ENCODE measurements at places on chromosomes 5 and 9.

GRCh38 chr5:123441408-123441807 is 18.2 kb upstream of the CEP120 start:
- no peak for DNase-seq

- no peak for DNase-seq
Observed at GRCh38 chr5:13739479-13739878, 205.0 kb downstream of the DNAH5 start.

DNA sequence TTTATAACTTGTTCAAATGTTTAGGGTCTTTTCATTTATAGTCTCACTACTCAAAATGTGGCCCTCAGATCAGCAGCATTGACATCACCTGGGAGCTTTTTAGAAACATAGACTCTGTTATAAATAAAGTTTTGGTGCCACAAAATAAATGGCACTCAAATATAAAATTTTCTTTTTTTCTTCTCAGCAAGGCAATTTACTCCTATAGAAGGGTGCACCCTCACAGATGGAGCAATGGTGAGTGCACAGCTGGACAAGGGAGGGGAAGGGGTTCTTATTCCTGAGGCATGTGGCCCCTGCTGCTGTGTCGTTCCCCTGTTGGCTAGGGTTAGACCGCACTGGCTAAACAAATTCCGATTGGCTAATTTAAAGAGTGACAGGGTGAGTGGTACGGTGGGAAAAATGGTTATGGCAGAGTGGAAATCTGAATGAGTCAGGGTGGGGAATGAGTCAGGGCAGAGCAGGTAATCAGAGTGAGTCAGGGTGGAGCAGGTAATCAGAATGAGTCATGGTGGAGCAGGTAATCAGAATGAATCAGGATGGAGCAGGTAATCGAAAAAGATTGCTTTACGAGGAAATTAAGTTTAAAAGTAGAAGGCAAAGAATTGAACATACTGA is 31.8 kb upstream of the C7 start:
- DNase-seq = no peak

DNA sequence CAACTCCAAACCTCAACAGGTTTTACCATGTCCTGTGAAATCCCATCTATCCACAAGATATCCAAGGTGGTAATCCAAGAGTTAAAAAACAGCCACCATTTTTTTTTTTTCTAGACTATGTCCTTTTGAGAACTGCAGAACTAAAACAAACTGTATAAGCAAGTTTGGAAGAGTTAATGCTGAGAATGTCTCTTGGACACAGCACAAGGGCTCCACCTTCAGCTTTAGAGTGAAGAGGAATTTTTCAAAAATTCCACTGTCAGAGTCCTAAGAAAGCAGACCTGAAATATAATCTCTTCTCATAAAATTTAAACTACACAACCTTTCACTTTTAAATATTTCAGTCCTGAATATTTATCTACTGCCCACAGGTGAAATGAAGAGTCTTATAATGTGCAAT is 167.8 kb upstream of the CCNG1 start:
- DNase-seq = no peak

GRCh38 chr9:115403753-115404152 is 285.8 kb upstream of the TNC start:
- no peak for DNase-seq

DNA sequence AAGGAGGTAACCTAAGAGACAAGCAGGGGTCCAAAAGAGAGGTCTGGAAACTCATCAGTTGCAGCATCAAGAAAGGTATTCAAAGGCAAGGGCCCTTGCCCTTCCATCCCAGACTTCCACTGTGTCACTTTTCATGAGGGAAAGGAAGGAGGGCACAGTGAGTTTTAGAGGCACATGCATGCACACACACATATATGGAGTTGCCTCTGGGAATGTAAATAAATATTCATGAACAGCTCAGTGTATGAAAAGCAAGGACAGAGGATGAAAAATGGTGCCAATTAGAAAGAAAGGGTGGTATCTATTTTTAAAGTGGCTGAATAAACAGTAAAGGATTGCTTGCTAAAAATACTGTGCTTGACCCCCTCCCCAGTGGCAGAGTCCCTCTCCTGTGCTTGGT is 105.3 kb upstream of the LRRTM2 start:
- no peak for DNase-seq

GRCh38 chr9:114112325-114112724 is 13.2 kb upstream of the KIF12 start:
- DNase-seq = no peak

DNA sequence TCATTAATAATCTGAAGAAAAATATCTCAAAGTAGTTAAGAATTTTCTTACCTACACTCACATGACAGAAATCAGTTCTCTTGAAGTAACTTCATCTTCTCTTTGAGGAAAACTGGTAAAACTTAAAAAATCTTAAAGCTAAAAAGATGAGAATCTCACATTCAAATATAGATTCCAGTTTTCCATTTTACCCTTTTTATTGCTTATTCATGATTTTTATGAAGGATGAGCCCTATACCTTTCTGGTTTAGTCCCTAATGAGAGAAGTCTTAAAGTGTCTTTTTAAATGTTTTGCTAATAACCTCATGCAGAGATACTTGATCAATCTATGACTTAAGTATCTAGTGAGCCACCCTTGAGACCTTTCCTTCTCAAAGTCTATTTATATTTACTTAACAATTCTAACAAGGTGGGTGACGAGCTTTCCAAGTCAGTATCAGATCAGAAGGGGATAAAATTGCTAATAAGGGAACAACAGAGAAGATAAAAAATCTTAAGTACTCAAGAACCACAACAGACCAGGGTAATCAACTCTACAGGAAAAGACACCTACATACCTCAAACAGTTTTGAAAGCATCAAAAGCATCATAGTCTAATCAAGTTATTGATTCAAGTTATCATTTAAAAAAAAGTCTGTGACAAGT is 2.6 kb downstream of the IARS1 start:
- no peak for DNase-seq

GRCh38 chr5:150341331-150341730 is 16.2 kb upstream of the TCOF1 start:
- DNase-seq = no peak

DNA sequence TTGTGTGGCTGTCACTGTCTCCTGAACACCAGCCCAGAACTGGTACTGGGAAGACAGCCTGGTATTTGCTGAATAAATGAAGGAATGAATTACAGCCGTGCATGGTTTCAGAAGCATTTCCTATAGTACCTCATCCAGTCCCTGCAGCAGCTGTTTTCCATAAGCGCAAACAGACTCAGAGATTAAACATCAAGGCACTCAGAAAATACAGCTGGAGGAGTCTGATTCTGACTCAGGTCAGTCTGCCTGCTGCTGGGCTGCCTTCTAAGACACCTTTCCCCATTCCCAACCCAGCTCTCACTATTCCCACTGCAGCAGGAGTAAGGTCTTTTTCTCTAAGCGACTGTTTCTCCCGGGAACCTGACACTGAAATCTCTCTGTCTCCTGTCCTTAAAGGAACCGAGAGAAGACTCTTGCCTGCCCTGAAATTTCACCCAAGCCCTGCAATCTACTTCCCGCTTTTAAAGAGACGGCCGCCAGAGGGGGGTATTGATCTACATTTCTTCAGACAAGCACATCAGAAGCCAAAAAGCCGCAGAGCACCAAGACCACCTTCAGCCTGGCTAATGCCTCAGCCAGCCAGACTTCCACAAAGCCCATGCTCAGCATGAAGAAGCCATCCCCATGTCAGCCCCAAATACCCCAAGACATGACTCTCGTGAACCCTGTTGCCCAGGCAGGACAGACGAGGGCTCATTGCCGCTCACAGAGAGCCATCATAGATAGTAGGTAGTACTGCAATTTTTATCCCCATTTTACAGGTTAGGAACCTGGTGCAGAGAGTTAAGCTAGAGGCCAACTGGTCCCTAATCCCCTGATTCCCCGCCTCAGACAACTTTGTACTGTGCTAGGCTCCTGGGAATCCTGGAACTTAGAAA is 5.4 kb upstream of the FOXI1 start:
- peak; percentile 57 for DNase-seq

DNA sequence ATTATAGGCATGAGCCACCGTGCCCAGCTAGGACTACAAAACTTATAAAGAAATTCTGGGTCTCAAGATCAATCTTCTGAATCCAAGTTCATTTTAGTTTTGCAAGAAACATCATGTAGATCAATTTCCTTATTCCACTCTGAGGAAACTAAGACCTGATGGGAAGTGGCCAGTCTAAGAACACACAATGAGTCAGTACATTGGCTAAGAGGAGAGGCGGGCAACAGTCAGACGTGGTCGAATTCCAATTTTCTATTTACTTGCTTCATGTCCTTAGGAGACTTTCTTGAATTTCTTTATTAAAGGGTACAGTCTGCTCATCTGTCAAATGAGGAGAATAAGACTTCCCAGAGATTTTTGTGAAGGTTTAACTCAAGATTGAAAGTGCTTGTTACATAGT is 432.1 kb upstream of the BRINP1 start:
- no peak for DNase-seq

- no peak for DNase-seq
Observed at GRCh38 chr5:134938030-134938429, 29.7 kb upstream of the CATSPER3 start.

DNA sequence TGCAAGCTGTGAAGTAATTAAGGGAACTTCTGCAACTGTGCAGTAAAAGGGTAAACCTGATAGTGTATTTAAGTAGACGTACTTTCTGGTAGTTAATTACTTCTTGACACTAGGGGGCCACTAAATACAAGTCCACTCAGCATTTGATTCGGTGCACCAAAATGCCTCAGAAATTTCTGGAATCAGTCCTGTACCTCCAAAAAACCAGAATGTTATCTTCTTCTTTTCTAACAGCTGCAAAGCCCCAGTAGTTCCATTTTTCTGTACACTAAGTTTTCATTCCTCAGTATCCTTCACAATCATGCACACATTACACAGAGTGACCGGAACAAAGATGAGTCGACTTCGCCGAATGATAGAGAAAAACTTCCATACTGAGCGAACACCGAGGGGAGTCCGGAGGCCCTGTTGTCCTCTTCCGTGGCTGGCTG is 484 bp downstream of the GFM2 start:
- no peak for DNase-seq

GRCh38 chr5:89613222-89613956 is 730.4 kb upstream of the MEF2C start:
- no peak for DNase-seq

DNA sequence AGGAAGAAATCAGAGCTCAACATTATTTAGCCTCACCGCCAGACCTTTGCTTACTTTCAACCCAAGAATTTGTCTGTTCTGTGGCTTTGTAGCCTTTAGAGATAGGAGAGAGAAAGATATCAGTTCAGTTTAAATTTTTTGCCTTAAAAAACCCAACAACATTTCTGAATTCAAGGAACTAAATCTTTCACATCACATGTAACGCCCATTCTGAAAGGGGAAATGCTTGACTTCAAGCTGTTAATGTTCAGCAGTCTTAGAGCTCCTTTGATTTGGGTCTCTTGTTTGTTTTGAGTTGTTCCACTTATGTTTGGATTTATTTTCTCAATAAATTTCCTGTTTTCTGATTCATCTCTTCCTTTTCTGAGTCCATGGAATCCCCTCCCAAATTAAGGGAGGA is 294.5 kb downstream of the ARHGAP26 start:
- DNase-seq = no peak

DNA sequence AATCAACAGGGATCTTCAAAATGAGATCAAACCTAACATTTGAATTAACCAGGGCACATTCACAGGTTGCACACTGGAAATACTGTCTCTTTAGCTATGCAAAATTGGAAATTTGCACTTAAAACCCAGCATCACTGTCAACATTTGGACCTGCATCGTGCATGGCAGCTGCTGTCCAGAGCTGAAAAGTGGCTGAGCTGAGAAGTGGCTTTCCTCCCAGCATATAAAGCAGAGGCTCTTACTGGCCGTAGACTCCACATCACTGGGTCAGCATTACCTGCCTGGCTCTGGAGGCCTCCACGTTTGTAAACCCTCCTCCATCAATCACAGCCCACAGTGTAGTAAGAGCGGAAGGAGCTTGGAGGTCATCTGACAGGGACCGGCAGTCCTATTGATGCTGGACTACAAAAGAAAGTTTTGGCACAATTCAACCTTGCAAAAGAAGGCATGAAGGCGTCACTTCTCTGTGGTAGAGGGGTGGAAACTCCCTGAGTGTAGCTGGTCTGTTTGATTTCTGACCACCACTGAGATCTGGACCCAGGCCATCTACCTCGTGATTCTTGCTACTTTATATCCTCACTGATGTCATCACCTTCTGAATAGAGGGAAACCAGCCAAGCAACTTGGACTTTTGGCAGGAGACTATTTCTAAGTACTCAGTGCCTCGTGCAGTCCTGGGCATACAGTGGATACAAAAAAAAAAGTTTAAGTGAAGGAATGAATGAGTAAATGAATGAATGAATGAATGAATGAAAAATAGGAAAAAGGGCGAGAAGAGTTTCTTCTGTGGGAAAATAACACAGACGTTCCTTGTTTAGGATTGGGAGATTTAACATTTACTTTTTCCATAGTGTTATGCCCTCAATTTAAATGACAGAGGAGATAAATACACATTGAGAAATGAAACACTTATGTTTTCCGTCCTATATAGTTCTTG is 14.8 kb downstream of the RASEF start:
- DNase-seq = no peak

DNA sequence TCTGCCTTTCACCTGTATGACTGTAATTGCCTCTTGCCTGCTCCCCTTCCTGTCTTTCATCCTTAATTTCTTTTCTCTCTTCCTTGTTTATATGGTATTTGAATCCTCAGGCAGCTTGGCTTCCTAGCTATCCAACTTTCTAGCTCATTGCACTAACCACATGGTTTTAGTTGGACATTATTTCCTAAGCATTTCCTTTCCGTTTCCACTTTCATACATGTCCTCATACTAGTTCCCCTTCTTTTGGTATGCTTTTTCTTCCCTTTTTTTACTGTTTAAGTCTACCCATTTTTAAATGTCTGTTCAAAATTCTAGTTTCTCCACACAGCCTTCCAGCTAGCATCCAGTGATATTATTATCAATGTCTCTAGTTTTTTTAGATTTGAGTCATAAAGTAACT is 6.6 kb downstream of the CWC27 start:
- DNase-seq = no peak

DNA sequence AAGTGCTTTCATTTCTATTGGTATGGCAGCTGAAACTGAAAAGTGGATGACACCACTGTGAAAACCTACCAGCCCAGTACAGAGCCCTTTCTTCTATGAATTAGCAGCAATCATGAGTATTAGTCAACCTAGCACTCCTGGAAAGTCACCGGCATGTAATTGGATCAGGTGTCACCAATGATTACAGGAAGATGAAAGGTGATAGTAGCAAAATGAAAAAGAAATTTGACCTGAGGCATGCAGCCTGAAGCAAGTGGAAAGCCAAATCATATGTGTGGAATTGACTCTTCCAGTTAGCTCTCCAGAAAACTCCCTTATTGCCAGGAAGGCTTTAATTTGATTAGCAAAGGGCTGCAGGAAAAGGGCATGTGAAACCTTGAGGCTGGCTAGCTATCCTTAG is 81.2 kb upstream of the NAA35 start:
- no peak for DNase-seq

GRCh38 chr9:105842023-105842644 is 147.8 kb downstream of the TMEM38B start:
- no peak for DNase-seq

- no peak for DNase-seq
Observed at GRCh38 chr9:97602430-97602829, 30.7 kb downstream of the TSTD2 start.

GRCh38 chr5:133944263-133945185 is 23.9 kb downstream of the C5orf15 start:
- DNase-seq = no peak

- no peak for DNase-seq
Observed at GRCh38 chr5:17436350-17436749, 61.7 kb upstream of the TAF11L2 start.

- DNase-seq = no peak
Observed at GRCh38 chr9:92970467-92970923, 23.2 kb downstream of the FGD3 start.

GRCh38 chr9:27194401-27195091 is 85.5 kb downstream of the TEK start:
- no peak for DNase-seq

Measured in activated naive CD4-positive, alpha-beta T cell (primary cell).